Motor neuron (in vitro differentiated cells): ENCODE measurements at places on chromosomes 1 and 21.

DNA sequence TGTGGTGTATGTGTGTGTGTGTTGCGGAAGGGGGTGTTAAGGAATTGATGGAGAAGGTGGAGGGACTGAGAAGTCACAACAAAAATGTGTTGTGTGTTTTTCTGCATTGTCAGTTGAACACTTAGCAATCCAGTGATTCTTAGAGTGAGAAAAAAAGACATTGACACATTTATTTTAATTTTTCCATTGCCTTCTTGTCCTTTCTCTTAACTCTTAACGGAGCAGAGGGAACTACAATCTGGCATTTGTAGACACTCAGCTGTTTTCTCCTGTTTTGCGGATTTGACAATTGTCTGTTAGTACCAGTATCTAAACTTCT is 725 bp downstream of the C1orf53 start:
- ATAC-seq = no peak

DNA sequence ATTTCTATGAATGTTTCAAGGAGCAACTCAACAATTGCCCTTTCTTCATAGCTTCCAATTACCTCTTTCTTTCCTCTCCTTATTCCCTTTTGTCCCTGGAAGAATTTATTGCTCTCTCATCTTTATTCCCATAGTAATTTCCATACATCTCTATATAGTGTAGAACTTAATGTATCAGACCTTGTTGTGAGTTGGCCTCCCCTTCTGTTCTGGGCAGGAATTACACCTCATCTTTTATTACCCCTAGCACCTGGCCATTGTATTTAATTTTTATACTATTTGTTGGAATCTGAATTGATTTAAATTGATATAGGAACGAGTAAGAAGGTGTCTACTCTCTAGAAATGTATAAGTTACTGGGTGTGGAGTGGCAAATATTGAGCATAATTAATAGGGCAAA is 114.5 kb downstream of the CACHD1 start:
- ATAC-seq = no peak

DNA sequence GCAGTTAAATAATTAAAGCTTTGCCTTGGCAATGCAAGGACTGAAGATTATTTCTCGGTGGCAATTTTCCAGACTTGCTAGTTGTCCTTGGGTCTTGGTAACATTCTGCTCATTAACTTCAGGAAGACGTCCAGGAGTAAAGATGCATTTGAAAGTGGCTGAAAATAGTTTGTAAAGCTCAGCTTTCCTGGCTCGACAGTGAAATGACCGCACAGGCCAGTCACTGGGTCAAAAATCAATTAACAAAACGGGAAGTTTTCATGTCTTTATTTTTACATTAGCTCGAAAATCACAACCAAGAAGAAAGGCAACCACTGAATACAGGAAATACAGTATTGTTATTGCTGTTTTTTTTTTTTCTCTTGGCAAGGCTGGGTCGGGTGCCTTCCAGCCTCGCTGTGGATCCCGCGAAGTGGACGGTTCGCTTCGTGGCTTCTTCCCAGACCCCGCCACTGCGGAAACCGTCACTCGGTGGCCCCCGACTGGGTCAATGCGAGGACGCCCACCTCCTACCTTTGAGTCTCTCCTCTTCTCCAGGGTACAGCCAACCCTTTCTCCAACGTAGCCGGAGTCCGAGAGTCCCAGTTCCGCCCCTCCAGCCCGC is 479 bp upstream of the SNX7 start:
- peak; percentile 59 for ATAC-seq

- ATAC-seq = peak; percentile 83
Observed at GRCh38 chr1:212928323-212929291, 21.7 kb upstream of the VASH2 start.

DNA sequence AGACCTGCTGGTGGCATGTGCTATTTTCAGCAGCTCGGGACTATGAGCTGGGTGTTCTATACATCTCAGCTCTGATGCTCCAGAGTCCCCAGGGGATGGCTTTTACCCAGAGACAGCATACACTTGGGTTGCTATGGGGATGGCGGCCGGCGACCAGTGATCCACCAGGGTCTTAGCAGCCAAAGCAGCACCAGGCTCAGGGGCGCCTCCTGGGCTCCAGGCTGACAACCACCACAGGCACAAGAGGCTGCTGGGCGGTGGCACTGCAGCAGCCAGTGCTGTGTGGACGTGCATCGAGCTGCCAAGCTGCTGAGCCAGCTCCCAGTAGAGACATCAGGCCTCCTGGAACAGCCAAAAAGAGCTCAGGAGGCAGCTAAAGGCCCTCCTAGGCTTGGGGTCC is 37.6 kb upstream of the CLSTN1 start:
- no peak for ATAC-seq

DNA sequence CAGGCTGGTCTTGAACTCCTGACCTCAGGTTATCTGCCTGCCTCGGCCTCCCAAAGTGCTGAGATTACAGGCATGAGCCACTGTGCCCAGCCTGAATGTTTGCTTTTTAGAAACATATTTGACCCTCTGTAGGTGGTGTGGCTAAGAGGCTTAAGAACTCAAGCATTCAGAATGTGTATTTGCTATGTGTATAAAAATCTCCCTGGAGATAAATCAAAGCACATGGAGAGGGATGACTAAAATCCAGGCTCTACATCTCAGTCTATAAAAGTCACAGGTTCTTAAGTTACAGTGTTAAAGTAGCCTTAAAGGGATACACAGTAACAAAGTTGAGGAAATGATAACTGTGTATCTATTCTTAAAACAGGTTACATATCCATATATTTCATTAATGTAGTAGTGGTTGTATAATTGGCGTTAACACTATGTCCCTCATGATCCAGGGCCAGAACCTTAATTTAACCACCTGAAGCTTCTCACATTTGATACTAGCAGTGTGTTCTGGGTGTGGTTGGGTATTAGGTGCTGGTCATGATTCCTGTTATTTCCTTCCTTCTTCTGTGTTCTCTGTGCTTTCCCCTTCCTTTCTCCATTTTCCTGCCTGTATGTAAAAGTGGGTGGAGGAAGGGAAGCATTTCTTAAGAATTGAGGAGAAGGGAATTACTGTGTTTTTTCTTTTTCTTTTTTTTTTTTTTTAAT is 16.2 kb downstream of the GIPC2 start:
- ATAC-seq = no peak

DNA sequence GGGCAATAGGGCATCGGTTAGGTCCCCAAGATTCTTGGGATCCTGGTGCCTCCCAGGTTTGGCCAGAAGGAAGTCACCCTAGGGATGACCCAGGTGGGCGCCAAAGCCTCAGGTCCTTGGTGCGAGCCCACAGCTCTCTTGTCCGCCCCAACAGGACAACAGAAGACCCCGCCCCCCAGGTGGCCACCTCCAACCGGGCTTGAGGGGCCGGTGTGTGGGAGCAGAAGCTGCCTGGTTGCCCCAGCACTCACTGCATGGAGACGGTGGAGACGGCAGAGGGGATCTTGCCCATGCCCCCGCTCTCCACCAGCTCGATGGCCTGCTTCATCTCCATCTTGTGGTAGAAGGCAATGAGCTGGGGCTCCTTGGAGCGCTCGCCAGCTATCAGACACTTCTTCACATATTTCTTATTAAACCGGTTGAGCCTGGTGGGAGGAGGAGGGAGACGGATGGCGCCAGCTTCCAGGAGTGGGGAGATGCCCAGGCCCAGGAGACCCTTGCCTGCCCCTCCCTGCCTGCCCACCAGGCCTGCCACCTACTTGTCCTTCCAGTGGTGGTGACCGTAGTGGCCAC is 52.7 kb downstream of the SLC9A1 start:
- ATAC-seq = no peak

GRCh38 chr1:197919346-197920066 is 2.3 kb downstream of the LHX9 start:
- ATAC-seq = no peak

GRCh38 chr21:31937303-31937702 is 64.5 kb downstream of the HUNK start:
- ATAC-seq = peak; percentile 81

- no peak for ATAC-seq
Observed at GRCh38 chr1:45012639-45013278, 705 bp downstream of the UROD start.

DNA sequence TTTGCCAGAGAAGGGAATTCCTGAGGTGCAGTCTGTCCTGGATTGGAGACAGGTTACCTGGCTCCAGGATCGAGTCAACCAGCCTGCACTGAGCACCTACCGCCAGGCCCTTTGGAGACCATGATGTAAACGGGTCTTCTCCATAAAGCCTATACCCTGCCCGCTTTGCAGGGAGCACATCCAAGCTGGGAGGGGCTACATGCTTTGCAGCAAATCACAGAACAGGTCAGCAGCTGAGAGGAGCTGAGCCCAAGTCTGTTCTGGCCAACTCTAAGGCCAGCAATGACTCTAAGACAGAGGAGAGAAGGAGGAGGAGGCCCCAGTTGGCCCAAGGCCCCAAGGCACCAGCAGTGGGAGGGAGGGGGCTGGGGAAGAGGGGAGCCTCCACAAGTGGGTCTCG is 15.5 kb upstream of the RSPO1 start:
- ATAC-seq = no peak

DNA sequence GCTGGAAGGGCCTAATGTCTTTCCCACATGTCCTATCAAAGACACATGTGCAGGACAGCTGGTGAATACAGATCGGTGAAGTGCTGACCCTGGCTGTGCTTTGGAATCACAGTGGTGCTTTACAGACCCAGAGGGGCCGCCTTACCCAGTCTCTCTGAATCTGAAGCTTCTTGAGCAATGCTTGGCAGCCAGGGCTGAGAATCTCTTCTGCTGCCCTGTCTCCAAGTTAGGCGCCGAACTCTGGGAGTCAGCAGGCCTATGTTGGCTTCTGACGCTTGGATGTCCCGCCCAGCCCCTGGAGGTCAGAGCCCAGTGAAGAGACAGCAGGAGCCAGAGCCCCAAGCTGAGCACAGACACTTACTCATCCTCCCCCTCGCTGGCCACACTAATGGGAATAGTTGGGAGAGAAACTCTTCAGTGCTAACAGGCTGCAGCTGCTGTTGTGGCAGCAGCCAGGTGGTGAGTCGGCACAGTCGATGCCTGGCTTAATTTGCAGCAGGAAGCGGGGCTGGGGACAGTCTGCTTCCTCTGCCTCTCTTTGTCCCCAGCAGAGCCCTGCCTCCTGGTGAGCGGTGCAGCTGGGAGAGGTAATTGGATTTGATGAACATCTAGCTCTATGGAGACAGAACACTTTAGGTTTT is 68.1 kb downstream of the URB2 start:
- peak; percentile 64 for ATAC-seq

DNA sequence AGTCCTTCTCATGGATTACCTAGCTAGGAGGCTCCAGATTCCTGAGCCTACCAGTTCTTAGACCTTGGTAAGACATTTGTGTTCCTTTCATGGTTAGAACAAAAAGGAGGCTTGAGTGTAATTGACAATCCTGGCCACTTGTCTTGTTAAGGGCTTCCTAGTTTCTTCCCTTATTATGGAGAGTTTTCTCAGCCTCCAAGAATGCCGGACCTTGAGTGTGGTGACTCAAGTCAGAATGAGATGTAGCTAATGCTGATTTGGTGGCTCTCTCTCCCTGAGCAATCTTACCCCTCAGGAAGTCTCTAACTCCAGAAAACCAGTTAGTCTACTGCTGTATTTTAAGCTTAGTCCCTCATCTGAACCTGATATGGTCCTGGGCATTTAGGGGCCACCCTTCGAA is 14.3 kb downstream of the CHI3L2 start:
- ATAC-seq = no peak

DNA sequence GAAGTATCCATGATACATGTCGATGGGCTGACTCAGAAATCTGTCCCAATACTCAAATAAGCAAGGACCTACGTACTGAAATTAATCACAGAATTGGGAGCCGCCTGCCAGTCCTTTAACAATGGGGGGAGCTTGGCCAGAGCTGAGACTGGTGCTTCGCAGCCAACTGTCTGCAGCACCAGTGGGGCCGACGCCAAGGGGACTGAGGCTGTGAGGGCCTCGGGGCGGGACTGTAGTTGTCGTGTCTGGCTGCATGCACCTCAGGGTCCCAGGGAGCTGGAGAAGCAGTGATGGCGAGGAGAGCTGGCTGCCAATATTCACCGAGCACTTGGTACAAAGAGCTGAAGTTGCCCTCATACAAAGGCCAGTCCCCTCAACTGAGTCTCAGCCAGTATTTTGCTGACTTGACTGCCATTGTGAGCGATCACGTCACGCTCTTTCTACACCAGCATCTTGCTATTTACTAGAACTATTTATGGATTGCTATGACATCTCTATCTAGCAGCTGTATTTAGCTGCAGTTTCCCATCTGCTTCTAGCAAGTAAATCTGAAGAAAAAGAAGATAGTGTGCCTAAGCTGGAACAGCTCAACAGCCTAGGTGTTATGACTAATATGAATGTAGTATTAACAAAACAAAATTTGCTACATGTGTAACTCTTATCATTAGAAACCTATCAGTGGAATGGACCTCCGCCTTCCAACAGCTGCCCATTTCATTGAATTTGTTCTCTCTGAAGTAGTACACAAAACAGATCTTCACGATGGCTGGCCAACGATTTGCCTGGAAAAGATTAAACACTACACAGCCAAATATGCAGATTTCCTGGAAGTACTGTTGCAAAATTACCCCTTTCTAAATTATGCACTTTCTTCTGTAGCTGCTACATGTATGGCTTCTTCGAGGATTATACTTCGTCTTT is 29.1 kb downstream of the EVI5 start:
- ATAC-seq = peak; percentile 74

DNA sequence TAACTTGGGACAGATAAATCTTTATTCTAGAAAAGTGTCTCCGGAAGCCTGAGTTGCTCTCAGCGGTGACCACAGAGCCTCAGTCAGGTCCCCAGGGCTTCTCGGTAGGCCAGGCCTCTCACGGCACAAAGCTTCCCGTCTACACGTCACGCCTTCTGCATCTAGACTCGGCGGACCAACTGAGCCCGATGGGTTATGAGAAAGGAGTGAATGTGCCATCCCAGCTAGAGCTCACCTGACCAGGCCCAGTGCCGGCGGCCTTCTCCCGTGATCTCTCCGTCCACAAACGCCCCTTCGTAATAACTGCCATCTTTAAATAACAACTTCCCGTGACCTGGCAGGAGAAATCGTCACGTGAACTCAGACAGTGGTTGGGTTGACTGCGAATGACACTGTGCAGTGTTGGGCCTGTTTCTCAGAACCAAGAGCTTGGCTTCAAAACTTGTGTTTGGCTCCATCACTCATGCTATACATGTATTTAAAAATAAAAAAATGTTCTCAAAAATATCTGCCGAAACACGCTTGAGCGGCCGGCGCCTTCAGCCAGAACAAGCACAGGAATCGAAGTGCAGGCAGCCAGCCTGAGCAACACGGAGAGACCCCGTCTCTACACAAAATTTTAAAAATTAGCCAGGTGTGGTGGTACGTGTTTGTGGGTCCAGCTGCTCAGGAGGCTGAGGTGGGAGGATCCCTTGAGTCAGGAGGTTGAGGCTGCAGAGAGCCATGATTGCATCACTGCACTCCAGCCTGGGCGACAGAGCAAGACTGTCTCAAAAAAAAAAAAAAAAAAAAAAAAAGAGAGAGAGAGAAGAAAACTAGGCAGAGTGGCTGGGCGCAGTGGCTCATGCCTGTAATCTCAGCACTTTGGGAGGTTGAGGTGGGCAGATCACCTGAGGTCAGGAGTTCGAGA is 3.1 kb downstream of the MORN1 start:
- no peak for ATAC-seq

- no peak for ATAC-seq
Observed at GRCh38 chr1:10516925-10517676, 42.4 kb downstream of the PEX14 start.

- no peak for ATAC-seq
Observed at GRCh38 chr1:157170677-157171515, 32.7 kb upstream of the ETV3 start.

GRCh38 chr1:109802136-109802900 is 38.6 kb upstream of the EPS8L3 start:
- no peak for ATAC-seq

- ATAC-seq = no peak
Observed at GRCh38 chr21:37000381-37000780, 6.1 kb upstream of the RIPPLY3 start.
